ENCODE measurements at places on chromosomes 5 and 9.

DNA sequence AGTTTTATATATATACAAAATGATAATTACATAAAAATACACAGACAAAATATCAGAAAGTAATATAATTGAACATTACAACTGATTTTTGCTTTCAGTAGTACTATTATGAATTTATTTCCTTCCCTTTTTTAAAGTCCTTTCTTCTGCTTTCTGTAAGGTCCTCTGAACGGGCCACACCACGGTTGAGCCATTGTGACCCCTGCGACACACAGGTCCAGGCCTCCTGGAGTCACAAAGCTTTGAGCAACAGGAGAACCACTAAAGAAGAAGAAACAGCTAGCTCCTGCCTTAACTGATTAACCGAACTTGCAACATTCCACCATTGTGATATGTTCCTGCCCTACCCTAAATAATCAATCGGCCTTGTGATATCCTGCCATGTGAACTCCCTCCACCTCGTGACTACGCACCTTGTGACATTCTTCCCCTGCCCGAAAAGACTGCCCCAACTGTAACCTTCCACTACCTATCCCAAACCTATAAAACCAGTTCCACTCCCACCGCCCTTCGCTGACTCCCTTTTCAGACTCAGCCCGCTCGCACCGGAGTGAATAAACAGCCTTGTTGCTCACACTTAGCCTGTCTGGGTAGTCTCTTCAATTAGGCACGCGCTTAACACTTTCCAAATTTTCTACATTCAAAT is 375.0 kb upstream of the RFX3 start:
- no peak for DNase-seq

- no peak for DNase-seq
These were observed 10.9 kb downstream of the CXXC5 start for GRCh38 chr5:139658928-139659667.

- no peak for DNase-seq
These were observed 73.4 kb upstream of the FREM1 start for GRCh38 chr9:14983599-14983998.

GRCh38 chr9:8781458-8781857 is 981.9 kb upstream of the DMAC1 start:
- no peak for DNase-seq

- DNase-seq = no peak
These were observed 25.2 kb upstream of the NREP start for GRCh38 chr5:111782216-111782615.

GRCh38 chr9:71980266-71981190 is 69.1 kb downstream of the C9orf85 start:
- DNase-seq = no peak

DNA sequence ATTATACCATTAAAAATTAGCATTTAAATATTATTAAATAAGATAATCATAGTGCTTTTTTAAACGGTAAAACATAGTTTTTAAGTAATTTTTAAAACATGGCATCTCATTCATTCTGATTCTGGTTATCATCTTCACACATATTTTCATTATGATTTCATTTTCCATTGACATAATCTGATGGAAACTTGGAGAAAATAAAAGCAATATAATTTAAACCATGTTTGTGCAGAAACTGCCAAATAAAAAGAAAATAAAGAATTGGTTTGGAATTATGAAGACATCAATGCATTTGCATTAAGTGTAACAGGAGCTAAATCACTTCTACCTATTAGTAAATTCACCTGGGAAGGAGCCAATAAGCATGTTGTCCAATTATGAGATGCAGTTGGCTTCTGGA is 490.1 kb upstream of the CD180 start:
- DNase-seq = no peak

GRCh38 chr9:36136894-36137391 is 410 bp downstream of the GLIPR2 start:
- DNase-seq = no peak

GRCh38 chr9:70283848-70284247 is 25.1 kb downstream of the SMC5 start:
- DNase-seq = no peak

- DNase-seq = no peak
These were observed 25.2 kb downstream of the COL23A1 start for GRCh38 chr5:178564811-178565550.

- DNase-seq = no peak
These were observed 65.7 kb upstream of the EQTN start for GRCh38 chr9:27362447-27363210.

DNA sequence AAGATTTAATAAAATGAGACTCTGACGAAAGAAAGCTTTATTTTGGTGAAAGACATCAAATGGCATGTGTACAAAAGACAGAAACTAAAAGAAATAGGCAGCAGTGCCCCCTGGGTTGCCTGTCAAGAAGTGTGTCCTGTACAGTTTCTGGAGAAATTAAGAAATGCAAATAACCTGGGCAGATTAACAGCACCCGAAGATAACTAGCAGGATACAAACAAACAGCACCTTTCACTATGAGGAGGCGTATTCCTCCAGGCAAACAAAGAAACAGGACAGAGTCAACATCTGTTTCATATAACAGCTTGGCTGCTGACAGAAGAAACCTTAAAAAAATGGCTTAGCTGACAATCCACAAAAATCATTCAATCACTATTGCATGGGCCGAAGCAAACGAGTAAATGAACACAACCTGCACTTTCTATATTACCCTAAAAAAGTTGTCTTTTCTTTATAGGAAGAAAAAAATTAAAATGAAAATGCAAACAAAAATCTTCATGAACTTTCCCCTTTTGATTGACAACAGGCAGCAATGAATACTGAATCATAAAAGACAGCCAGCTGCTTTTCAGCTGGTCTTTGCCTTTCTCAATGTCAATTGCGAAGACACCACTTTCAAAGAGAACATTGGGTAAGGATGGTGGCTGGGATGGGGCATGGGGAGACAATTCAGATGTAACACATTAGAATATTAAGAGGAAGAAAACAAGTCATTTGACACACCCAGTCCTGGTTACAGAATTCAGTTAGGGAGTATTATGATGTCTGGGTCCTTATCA is 162.1 kb downstream of the ARL15 start:
- no peak for DNase-seq

DNA sequence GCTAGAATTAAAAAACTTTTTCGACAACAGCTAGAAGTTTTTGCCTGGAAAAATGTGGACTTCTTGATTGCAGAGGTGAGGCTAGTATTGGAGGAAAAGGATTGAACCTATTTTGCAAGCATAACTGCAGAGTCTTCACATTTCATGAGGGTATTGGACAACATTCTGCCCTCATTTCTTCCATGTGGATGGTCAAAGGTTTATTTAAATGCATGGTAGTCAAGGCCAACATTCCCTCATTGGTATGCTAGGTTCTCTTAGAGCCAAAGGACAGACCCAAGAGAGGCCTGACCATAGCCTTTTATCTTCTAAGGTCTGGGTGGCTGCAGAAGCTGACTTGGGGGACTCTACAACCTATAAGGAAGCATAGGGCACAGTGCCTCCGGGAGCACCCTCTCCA is 11.2 kb downstream of the BHMT2 start:
- DNase-seq = no peak

DNA sequence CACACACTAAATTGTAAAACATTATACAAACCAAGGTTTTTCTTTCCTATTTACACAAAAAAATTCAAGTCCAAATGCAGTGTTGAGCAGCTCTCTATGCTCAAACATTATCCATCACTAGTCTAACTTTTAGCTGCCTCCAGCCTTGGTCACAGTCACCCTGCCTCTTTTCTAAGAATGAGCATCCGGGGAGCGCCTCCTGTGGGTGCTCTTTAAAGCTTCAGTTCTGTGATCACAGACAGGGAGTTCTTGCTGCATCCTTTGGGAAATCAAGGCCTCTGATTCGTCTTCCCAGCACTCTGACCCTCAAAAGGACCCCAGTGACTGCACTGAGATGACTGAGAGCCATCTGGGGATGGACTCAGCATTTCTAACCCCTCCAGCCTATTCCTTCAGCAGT is 289.6 kb downstream of the SEC61B start:
- DNase-seq = no peak

- DNase-seq = no peak
These were observed 226.4 kb downstream of the EFNA5 start for GRCh38 chr5:107444300-107444699.

DNA sequence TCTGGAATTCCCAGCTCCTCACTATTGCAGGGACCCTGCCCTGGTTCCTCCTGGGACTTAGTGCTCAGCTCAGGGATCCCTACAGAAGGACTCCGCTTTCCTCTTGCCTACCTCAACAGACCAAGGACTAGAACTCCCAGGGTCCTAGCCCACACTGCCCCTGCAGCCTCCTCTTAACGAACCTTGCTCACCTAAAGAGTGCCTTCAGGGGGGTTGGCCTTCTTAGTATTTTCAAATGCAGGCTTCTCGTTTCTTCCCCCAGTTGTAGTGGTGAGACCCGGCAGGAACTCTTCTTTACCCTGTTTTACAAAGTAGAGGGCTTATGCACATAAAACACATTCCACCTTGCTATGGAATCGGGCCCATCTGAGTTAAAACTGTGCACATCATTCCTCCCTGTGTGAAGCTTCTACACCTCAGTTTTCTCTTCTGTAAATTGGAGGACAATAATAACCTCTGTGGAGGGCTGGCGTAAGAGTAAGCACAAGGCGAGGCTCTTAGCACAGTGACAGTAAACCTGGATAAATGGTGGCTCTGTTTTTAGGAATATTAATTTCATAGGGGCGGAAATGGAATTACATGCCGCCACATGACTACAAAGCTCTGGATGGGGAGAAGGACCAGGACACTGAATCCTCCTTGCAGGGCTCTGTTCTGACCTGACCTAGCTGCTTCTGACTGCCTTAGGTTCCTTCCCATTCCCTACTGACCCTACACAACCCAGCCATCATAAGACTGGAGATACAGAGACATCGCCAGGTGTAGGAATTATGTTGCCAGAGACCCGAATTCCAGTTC is 3.8 kb upstream of the HAND1 start:
- no peak for DNase-seq

- DNase-seq = no peak
These were observed 506.3 kb upstream of the WWC1 start for GRCh38 chr5:167785106-167785505.

DNA sequence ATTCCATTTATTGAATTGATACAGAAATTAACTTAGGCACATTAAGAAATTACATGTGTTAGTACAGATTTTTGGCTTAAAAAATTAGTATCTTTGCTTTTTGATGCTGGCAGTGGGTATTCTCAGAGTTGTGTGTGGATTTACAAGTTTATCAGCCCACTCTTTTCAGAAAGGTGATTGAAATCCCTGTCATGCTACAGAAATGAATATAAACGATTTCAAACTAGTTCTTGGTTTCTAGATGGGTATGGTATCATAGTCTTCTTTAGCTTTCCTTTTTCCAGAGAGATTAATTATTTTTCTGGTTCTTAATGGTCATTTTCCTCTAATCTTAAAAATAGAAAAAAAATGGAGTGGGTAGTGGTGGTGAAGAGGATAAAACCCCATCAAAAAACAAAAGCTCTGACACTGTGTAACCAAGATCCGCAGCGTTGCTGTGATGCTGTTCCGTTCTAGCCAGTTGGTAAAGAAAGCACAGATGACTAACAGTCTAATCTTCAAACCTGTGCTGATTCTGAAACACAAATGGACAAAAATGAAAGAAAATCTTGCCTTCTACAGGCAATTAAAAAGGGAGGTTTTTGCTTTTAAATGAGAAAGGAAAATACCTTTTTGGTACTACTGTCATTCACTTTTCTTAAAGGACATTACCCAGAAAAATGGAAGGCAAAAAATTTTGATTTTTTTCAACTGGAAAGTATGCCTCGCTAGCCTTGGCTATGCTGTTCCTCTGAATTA is 5.2 kb downstream of the LRRTM2 start:
- no peak for DNase-seq

GRCh38 chr9:127786773-127787104 is 905 bp downstream of the CDK9 start:
- DNase-seq = no peak

GRCh38 chr9:93826905-93827544 is 128.1 kb downstream of the BARX1 start:
- DNase-seq = no peak

DNA sequence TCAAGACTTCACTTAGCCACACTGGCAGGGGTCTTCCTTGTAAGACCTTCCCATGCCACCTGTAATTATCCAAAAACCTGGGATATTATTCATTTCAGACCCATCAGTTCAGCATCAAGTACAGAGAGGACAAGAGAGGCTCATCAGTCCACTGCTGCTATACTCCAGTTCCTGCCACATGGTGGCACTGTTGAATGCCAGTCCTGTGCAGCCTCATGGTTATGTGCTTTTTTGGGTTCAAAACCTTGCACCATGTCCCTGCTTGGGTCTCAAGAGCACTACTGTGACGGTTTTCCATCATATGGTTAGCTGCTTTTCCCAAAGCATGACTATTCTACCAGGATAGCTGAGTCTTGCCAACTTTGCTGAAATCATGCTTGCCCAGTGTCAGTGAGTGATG is 8.5 kb downstream of the PTGS1 start:
- DNase-seq = no peak

DNA sequence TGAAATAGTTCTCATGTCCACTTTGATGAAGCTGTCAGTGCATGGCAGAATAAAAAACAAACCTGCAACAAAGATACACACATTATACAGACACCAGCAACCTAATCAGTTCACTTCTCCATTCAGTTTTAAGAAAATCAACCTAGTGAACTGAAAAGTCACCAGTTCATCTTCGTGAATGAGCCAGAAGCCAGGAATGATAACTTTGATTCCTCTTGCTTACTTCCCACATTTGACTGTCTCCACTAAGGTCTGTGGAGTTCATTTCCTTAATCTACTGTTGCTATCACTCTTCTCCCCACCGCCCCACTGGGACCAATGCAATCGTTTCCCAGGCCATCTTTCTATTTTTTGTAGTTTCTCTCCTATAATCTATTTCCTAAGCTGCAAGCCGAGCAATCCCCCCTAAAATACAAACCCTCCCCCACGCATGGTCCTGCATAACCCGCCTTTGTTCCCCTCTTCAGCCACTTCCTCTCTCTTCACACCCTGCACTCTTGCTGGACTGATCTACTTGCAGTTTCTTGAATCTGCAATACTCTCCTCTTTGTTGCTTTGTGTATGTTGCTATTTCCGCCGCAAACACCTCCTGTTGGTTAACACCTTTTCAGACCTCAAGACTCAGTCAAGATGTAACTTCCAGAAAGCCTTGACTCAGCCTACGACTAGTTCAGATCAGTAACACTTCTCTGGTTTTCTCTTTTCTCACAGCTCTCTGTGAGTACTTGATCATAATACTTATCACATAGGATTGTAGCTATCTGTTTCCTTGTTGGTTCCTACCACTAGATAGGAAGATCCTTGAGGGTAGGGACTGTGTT is 16.6 kb downstream of the STOM start:
- DNase-seq = no peak

GRCh38 chr9:103485138-103485537 is 490.0 kb downstream of the CYLC2 start:
- no peak for DNase-seq
